ENCODE measurements at places on chromosomes 1 and 21.

GRCh38 chr1:155184835-155185782 is 11.5 kb downstream of the TRIM46 start:
- DNase-seq, result no peak

DNA sequence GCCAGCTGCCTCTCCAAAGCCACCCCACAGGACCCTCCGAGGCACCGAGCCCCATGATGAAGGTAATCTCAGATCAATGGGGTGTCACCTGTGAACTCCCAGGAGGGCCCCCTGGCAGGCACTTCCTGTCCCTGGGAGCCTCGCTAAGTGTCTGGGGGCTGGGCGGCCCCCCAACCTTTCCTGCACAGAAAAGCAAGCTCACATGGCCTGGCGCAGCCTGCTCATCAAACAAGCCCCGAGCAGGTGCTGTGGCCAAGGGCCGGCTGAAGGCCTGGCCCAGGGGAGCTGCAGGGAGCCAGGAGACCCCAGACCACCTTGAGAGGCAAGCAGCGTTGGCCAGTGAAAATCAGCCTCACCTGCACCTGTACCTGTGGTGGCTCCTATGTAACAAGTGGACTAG is 2.9 kb downstream of the RIPK4 start:
- DNase-seq, result no peak

- DNase-seq, result no peak
These were observed 876.9 kb downstream of the KCNT2 start for GRCh38 chr1:195731385-195731784.

DNA sequence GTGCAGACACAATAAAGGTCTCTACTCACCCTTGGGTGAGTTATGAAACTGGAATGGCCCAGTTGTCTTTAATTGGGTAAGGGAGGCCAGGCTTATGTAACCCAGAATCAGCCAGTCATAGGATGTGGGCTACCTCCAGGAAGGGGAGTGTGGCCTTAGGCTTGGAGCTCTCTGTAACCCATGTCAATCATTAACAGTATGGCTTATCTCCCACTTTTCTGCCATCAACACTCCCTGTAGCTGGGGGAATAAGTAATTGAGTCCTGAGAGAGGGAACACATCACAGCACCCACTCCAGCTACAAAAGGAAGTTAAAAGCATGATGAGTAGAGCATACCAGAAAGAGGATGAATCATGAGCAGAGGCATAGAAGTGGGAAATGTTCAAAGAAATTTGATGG is 327.0 kb upstream of the DUSP10 start:
- no peak for DNase-seq

DNA sequence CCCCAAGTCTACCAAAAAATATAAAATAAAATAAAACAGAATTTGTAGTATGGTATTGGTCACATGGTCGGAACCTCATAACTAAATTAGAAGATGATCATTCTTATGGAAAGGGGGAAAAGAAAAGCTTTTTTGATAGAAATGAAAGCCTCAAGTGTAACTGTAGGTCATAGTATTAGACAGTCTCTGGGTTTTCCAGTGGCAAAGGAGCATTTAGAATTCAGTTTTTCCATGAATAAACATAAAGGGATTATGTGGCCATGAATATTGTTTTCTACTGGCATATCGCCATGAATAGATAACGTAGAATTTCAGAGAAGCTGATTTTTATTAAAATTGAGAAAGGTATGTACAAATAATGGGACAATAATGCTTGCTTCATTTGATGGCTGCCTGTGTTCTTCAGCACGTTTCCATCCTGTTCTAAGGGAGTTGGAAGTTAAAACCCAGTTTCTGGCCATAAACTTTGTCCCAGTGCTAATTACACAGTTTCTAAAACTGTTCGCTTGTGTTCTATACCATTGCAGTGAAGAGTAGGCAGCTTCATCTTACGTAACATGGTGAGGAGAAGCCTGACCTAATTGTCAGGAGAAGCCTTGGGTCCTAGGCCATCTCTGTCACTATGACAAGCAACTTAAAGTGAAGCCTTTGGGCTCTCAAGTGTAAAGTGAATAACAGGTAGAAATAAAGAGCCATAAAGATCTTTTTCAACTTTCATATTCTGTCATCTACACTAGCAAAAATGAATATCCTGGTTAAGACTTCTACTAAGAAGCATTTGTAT is 70.5 kb upstream of the PGD start:
- no peak for DNase-seq

- no peak for DNase-seq
These were observed 214.7 kb downstream of the SDCCAG8 start for GRCh38 chr1:243470502-243470901.

DNA sequence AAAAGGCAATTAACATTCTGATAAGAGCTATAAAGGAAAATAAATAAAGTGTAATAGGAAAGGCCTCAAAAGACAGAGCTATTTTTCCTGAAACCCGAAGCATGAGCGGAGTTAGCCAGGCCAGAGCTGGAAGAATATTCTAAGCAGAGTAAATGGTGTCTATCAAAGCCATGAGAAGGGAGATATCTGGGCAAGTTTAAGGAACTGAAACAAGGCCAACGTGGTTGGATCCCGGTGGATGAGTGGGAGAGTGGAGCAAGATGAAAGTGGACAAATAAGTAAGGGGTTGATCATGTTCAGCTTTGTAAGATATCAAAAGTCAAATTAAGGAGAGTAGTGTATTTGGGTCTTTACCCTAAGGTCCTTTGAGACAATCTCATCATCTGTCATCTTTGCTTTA is 234.0 kb downstream of the TM2D1 start:
- DNase-seq, result no peak

All from H4 (cell line).